MCF 10A (cell line): ENCODE measurements at places on chromosomes 6 and 20.

DNA sequence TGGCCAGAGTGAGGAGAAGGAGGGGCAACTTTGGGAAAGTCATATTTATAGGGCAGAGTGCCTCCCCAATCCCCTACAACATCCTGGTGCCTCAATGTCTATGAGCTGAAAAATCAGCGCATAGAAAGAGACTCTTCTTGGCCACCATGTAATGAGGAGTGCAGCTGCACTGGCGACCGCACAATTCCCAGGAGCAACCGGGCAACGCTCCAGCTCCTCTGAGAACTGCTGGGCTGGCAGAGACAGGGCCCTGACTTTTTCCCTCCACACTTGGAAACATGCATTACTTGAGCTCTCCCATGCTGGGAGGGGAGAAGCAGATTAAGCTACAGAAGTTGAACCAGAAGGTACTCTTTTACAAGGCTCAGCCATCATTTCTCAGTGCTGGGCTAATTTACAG, 31.4 kb upstream of the MARCKS start:
- no peaks in the 10 kb centered on the region for H3K4me1 ChIP-seq
- H3K4me3 ChIP-seq = no peak overlapping the region
- no peak for DNase-seq
- H3K27me3 ChIP-seq = no peaks in the 10 kb centered on the region
- no peak overlapping the region for H3K27ac ChIP-seq

- no peak overlapping the region for H3K4me3 ChIP-seq
- no peaks in the 10 kb centered on the region for H3K36me3 ChIP-seq
- DNase-seq = no peak
- no peaks in the 10 kb centered on the region for H3K27me3 ChIP-seq
- peaks cover 6% of the 10 kb centered on the region for H3K4me1 ChIP-seq
- no peak overlapping the region for H3K27ac ChIP-seq
These were observed 489.9 kb downstream of the TFAP2A start for GRCh38 chr6:9924971-9925370.

- no peak for DNase-seq
- H3K4me1 ChIP-seq = peaks cover 9% of the 10 kb centered on the region
- peaks cover 7% of the 10 kb centered on the region for H3K36me3 ChIP-seq
- no peak overlapping the region for H3K4me3 ChIP-seq
- no peaks in the 10 kb centered on the region for H3K27me3 ChIP-seq
These were observed 134.2 kb downstream of the MRPL14 start for GRCh38 chr6:43992783-43993644.

- H3K4me1 ChIP-seq = peaks cover 13% of the 10 kb centered on the region
- H3K27me3 ChIP-seq = no peaks in the 10 kb centered on the region
- peaks cover 8% of the 10 kb centered on the region for H3K36me3 ChIP-seq
- no peak overlapping the region for H3K4me3 ChIP-seq
These were observed 19.8 kb downstream of the MTFR2 start for GRCh38 chr6:136230219-136230853.

DNA sequence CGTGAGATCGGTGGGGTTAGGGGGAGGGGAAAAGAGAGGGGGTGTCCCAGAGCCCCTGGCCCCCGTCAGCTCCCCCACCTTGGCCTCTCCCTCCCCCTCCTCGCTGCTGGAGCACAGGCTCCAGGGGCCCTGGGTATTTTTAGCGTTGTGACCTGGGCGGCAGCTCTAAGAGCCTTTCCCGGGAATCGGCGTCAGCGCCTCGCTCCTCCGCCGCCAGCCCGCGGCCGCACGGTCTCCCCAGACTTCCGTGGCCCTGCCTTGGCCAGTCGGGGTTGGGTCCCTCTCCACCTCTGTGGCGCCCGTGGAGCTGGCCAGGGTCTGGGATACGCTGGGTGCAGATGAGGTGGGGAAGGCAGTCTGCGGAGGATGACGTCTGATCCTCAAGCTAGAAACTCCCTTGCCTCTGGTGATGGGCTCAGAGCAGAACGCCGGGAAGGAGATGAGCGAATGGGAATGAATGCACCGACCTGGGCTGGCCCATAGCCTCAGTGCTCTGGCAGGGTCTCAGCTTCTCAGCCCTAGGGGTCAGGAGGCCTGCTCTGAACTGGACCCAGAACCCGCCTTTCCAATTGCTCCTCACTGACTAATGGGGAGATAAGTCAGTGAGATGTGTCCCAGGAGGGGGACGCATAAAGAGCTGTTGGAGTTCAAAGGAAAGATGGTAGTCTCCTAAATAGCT, 883 bp upstream of the DBNDD2 start:
- H3K36me3 ChIP-seq = no peaks in the 10 kb centered on the region
- DNase-seq = no peak
- H3K4me3 ChIP-seq = peak overlapping the region; percentile 71
- no peaks in the 10 kb centered on the region for H3K27me3 ChIP-seq
- no peaks in the 10 kb centered on the region for H3K4me1 ChIP-seq

- no peak overlapping the region for H3K27ac ChIP-seq
- no peaks in the 10 kb centered on the region for H3K36me3 ChIP-seq
- no peaks in the 10 kb centered on the region for H3K4me1 ChIP-seq
- H3K27me3 ChIP-seq = no peaks in the 10 kb centered on the region
- no peak for DNase-seq
- no peak overlapping the region for H3K4me3 ChIP-seq
These were observed 627.5 kb downstream of the PKHD1 start for GRCh38 chr6:51459958-51460357.

DNA sequence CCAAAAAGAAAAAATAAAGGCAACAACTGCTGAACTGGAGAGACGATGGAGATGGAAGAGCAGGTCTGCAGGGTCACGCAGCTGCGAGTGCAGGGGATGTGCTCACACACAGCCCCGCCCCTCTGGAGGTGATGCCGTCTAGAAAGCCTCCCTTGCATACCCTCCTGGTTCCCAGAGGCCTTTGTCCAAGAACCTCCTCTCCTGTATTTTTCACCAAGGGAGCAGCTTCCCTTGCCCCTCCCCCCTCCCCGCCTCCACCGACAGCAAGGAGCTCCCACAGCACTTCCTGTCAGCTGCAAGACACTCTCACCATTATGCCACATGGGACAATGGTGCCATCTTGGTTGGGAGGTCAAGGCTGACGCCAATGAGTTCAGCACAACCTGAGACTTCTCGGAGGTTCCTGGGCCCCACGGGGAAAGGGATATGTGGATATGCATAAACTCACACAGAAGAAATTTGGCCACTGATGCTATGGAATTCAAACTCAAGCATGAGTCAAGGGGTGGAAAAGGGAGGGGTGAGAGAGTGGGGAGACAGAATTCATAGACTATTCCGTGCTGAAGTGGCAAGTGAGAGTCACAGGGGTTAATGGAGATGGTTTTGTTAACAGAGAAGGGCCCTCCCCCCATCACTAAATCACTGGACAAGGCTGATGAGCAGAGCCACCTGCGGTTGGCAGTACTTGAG, 132.9 kb downstream of the SCML4 start:
- DNase-seq = peak; percentile 31
- H3K36me3 ChIP-seq = no peaks in the 10 kb centered on the region
- H3K27me3 ChIP-seq = no peaks in the 10 kb centered on the region
- H3K4me1 ChIP-seq = no peaks in the 10 kb centered on the region

DNA sequence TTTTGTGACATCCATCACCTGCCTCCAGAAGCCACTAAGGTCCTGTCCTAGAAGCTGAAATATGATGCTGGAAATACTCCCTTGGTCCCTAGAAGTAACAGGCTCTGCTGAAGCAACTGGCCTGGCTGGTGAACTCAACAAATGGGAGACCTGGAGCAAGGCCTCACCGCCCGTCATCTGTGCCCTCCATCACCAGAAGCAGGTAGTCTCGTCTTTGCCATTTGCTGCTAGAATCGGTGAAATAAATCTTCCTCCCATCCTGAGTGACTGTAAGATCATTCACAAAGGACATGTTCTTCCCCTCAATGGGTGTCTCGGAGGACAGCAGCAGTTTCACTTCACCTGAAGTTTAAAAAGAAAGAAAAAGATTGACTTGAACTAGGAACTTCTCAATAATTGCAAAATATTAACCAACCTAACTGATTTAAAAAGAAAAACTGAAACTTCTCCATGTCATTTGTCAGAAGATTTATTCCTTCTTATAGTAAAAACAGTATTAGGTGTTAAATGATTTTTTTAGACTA, 21.0 kb downstream of the CST7 start:
- H3K27me3 ChIP-seq = no peaks in the 10 kb centered on the region
- H3K4me1 ChIP-seq = no peaks in the 10 kb centered on the region
- H3K4me3 ChIP-seq = no peak overlapping the region
- no peak for DNase-seq
- peaks cover 69% of the 10 kb centered on the region for H3K36me3 ChIP-seq

- H3K4me1 ChIP-seq = peaks cover 12% of the 10 kb centered on the region
- no peaks in the 10 kb centered on the region for H3K27me3 ChIP-seq
- peak overlapping the region; percentile 59 for H3K27ac ChIP-seq
- no peak overlapping the region for H3K4me3 ChIP-seq
These were observed 2.1 kb downstream of the NQO2 start for GRCh38 chr6:3001773-3002293.

DNA sequence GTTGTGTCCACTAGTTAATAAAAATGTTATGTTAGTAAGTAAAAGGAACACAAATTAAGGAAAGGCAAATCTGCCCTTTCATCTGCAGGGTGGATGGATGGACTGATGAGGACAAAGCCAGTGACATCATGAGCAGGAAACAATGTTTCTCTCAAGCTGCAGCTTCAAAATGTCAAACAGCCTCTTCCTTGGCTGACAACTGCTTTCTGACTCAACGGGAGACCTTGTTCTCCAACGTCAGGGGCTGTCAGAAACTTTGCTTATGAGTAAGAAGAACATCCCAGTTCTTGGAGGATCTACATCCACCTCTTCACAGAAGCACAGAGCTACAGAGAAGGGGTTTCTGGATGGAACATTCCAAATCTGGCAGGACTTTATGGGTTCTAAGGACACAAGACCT, 6.0 kb downstream of the CST2 start:
- no peaks in the 10 kb centered on the region for H3K36me3 ChIP-seq
- no peaks in the 10 kb centered on the region for H3K4me1 ChIP-seq
- no peak overlapping the region for H3K27ac ChIP-seq
- H3K4me3 ChIP-seq = no peak overlapping the region
- H3K27me3 ChIP-seq = no peaks in the 10 kb centered on the region
- no peak for DNase-seq

- H3K4me3 ChIP-seq = no peak overlapping the region
- no peaks in the 10 kb centered on the region for H3K4me1 ChIP-seq
- peaks cover 22% of the 10 kb centered on the region for H3K36me3 ChIP-seq
- DNase-seq = no peak
- H3K27me3 ChIP-seq = no peaks in the 10 kb centered on the region
These were observed 164.8 kb upstream of the AKAP12 start for GRCh38 chr6:151075005-151075404.

DNA sequence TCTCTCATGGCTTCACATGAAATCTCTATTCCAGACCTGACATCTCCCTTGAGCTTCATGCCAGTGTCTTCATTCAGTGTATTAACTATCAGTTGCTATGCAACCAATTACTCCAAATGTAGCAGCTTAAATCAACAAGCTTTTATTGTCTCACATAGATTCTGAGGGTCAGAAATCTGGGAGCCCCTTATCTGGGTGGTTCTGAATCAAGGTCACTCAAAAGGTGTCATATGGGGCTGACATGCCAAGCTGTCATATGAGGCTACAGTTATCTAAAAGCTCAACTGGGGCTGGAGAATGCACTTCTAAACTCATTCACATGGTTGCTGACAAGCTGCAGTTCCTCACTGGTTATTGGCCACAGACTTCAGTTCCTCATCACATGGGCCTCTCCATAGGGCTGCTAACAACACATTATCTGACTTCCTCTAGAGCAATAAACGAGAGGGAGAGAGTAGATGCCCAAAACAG, 7.3 kb upstream of the CGA start:
- peaks cover 16% of the 10 kb centered on the region for H3K27me3 ChIP-seq
- H3K4me1 ChIP-seq = no peaks in the 10 kb centered on the region
- no peak overlapping the region for H3K4me3 ChIP-seq

GRCh38 chr6:41153992-41154625, at the start of gene TREML1:
Gene TREML1 (minus strand): TSS chr6:41154347. CDS start chr6:41154288, 59 bp downstream.
- no peak within 1 kb of the TSS for H3K4me3 ChIP-seq
- H3K27ac ChIP-seq = no peak within 1 kb of the TSS
- no peaks in the 10 kb centered on the region for H3K27me3 ChIP-seq
- H3K36me3 ChIP-seq = no peaks in the 10 kb centered on the region
- H3K4me1 ChIP-seq = peaks cover 4% of the 10 kb centered on the region

DNA sequence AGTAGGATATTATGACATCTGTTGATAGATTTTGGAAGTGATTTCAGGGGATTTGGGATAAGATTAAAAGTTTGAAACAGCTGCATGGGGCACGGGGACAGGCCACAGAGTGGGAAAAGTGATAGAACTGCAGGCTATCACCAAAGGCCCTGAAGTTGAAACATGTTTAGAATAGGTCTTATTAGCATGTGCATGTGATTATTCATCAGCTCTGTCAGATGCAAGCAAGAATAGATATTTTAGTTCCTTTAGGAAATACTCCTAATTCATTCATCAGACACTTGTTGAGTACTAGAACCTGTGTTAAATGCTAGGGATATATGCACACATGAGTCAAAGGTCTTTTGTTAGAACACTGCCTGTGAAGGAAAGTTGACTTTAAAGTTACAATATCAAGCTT, 261.2 kb upstream of the MAN1A1 start:
- H3K4me3 ChIP-seq = no peak overlapping the region
- H3K36me3 ChIP-seq = no peaks in the 10 kb centered on the region
- no peak overlapping the region for H3K27ac ChIP-seq
- no peaks in the 10 kb centered on the region for H3K27me3 ChIP-seq
- H3K4me1 ChIP-seq = no peaks in the 10 kb centered on the region
- no peak for DNase-seq

DNA sequence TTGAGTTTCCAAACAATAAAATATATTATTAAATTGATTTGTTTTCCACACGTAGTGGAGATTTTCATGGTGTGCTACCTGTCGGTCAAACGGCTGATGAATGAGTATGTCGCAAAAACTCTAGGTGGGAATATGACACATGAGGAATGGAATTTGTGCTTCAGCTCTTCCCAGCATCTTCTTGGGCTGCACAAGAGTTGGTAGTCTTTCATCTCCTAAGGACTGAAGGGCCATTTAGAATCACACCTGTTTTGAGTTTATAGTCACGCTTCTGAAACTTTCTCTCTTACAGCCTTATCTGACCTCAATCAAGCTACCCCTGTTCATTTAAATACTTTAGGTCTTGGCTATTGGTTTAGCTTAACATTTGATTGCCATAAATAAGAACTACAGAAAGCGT, 157.7 kb upstream of the AKAP12 start:
- H3K4me3 ChIP-seq = no peak overlapping the region
- H3K36me3 ChIP-seq = peaks cover 23% of the 10 kb centered on the region
- no peaks in the 10 kb centered on the region for H3K27me3 ChIP-seq
- peak; percentile 64 for DNase-seq

DNA sequence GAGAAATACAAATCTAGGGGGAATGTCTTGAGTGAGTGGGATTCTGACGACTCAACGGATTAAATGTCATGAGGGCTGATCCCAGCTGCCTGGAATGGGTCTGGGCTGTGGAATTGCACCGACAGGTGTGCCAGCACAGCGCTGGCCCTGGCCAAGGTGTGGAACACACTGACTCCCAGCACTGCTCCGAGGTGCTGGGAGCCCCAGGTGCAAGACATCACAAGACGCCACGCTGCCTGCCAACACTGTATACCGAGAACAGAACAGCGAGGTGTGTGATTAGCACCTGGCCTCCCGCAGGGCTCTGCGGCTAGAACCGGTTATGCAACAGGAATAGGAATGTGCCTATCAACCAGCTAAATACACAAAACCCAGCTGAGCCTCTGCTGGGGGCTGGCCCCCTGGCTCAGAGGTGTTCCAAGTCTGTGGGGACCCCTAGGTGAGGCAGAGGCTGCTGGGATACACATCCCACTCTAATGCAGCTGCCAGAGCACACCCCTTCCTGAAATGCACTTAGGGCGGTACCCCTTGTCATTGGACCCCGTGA, 24.8 kb upstream of the APMAP start:
- H3K27me3 ChIP-seq = no peaks in the 10 kb centered on the region
- DNase-seq = peak; percentile 87
- peak overlapping the region; percentile 27 for H3K27ac ChIP-seq
- H3K4me1 ChIP-seq = peaks cover 15% of the 10 kb centered on the region
